Tibial nerve (tissue), 4 donors: ENCODE measurements at places on chromosomes 1 and 21. TPM values are rescaled to one million over a fixed set of nuclear protein-coding genes. Genes with fewer than 3 reads are reported as not detected.

GRCh38 chr21:34762786-34763185, 94.0 kb downstream of the CLIC6 start:
- H3K36me3 ChIP-seq, result no peaks in the 10 kb centered on the region
- no peak overlapping the region for H3K27ac ChIP-seq
- H3K27me3 ChIP-seq, result no peaks in the 10 kb centered on the region
- DNase-seq, result no peak
- H3K4me3 ChIP-seq, result no peak overlapping the region

GRCh38 chr1:77958391-77958790, 20.5 kb downstream of the FUBP1 start:
- no peak for DNase-seq
- no peak overlapping the region for H3K27ac ChIP-seq
- peaks cover 100% of the 10 kb centered on the region for H3K36me3 ChIP-seq
- no peaks in the 10 kb centered on the region for H3K4me1 ChIP-seq
- H3K4me3 ChIP-seq, result no peak overlapping the region

DNA sequence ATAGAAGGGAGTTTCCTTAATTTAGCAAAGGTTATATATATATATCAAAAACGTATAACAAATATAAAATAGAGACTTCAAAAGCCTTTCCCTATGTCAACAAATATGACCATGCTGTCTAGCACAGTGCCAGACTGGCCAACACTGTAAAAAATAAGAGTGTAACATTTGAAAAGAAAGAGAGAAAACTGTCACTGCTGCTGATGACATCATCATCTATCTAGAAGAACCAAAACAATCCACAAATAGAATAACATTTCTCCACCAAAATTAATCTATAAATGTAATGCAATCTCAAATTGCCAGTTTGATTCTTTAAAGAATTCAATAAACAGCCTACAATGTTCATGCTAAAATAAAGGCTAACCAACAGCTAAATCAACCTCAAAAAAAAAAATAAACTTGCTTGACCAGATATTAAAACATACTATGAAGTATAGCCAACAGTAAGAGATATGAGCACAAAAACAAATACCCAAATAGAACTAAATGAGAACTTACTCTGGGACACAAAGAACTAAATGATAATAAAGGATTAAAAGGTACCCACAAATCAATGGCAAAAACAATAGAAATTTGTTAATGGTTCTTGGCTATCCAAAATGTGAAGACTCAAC, 50.2 kb downstream of the ENAH start:
- no peaks in the 10 kb centered on the region for H3K27me3 ChIP-seq
- H3K27ac ChIP-seq, result no peak overlapping the region
- H3K36me3 ChIP-seq, result no peaks in the 10 kb centered on the region
- no peaks in the 10 kb centered on the region for H3K4me1 ChIP-seq
- H3K4me3 ChIP-seq, result no peak overlapping the region

- no peaks in the 10 kb centered on the region for H3K4me1 ChIP-seq
- no peak overlapping the region for H3K27ac ChIP-seq
- H3K36me3 ChIP-seq, result no peaks in the 10 kb centered on the region
- H3K4me3 ChIP-seq, result no peak overlapping the region
- DNase-seq, result no peak
- H3K27me3 ChIP-seq, result no peaks in the 10 kb centered on the region
Observed at GRCh38 chr1:240190881-240191401, 99.3 kb downstream of the FMN2 start.

- no peaks in the 10 kb centered on the region for H3K27me3 ChIP-seq
- DNase-seq, result no peak
- peaks cover 41% of the 10 kb centered on the region for H3K4me1 ChIP-seq
- peaks cover 57% of the 10 kb centered on the region for H3K36me3 ChIP-seq
Observed at GRCh38 chr1:161993576-161993975, 30.1 kb downstream of the OLFML2B start.

DNA sequence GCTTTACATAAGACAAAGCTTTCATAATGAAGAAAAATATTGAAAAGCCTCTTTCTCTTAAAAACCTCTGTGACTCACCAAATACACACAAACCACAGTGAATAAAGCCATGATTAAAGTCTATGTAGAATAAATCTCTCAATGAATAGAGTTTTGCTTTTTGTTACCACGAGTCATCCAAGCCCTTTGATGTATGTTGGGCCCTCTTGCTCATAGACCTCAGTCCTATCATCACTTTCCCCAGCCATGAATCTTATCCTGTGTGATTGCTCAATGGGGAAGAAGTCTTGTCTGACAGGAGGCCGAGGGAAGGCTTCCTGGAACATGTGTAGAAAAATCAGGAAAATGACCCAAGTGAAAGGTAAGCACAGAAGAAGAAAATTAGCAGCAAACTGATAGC, 60.8 kb downstream of the NGF start:
- H3K4me1 ChIP-seq, result peaks cover 10% of the 10 kb centered on the region
- no peak overlapping the region for H3K27ac ChIP-seq
- no peaks in the 10 kb centered on the region for H3K36me3 ChIP-seq
- no peaks in the 10 kb centered on the region for H3K27me3 ChIP-seq
- H3K4me3 ChIP-seq, result no peak overlapping the region

- no peaks in the 10 kb centered on the region for H3K27me3 ChIP-seq
- H3K4me3 ChIP-seq, result no peak overlapping the region
- peaks cover 4% of the 10 kb centered on the region for H3K4me1 ChIP-seq
- no peak for DNase-seq
- no peak overlapping the region for H3K27ac ChIP-seq
Observed at GRCh38 chr21:42063191-42063570, 7.9 kb upstream of the UMODL1 start.

DNA sequence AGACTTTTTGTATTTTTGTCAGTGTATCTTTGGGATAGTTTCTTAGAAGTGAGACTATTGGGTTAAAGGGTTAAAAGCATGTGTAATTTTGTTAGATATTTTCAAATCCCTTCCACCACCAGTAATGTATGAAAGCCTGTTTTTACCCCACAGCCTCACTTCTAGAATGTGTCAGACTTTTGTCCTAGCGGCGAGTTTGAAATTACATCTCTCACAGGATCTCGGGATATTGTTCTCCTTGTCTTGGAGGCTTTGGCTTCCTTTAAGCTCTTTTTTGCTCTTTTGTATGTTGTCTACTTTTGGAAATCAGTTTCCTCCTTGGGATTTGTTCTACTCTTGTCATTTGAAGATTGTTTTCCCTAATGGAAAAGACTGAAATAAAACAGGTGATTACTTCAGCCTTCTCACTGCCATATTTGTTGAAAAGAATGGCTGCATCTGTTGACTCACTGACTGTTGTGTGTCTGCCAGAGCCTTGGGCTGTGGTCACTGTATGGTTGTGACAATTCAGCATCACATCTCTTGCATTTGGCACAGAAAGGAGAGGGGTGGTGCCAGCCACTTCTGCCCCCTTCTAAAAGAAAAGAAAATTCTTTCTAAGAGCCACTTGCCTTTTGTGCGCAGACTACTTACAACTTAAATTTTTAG, 22.6 kb downstream of the ST3GAL3 start:
- H3K27me3 ChIP-seq, result no peaks in the 10 kb centered on the region
- no peak overlapping the region for H3K4me3 ChIP-seq
- H3K36me3 ChIP-seq, result no peaks in the 10 kb centered on the region
- no peaks in the 10 kb centered on the region for H3K4me1 ChIP-seq
- H3K27ac ChIP-seq, result no peak overlapping the region
- DNase-seq, result no peak

DNA sequence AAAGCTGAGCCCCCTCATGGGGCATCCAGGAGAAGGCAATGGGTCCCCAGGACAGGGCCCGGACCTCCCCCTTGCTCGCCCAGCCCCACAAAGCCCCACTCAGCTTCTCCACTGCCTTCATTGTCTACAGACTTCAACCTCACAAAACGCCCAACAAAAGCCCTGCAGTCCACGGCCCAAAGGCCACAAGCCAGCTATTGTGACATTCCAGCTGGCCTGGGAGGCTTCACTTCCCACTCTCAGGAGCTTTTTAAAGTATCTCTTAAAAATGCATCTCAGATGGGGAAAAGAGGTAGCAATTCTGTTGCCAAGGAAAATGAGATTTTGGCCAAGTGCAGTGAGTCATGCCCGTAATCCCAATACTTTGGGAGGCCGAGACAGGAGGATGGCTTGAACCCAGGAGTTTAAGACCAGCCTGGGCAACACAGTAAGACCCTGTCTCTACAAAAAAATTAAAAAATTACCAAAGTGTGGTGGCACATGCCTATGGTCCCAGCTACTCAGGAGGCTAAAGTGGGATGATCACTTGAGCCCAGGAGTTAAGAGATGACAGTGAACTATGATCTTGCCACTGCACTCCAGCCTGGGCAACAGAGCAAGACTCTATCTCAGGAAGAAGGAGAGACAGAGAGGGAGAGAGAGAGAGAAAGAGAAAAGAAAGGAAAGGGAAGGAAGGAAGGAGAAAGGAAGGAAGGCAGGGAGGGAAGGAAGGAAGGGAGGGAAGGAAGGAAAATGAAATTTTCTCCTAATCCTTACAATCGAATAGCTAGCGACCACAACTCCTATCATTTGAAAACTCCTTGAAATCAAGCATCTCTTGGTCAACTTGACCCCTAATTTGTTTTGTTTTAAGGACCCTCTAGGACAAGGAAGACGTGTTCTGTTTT, 31.4 kb upstream of the TARDBP start:
- H3K36me3 ChIP-seq, result no peaks in the 10 kb centered on the region
- peak overlapping the region; percentile 89 for H3K27ac ChIP-seq
- H3K27me3 ChIP-seq, result no peaks in the 10 kb centered on the region
- peak overlapping the region; percentile 20 for H3K4me3 ChIP-seq
- H3K4me1 ChIP-seq, result peaks cover 31% of the 10 kb centered on the region

- no peaks in the 10 kb centered on the region for H3K27me3 ChIP-seq
- H3K27ac ChIP-seq, result no peak overlapping the region
- no peaks in the 10 kb centered on the region for H3K36me3 ChIP-seq
- DNase-seq, result no peak
- no peaks in the 10 kb centered on the region for H3K4me1 ChIP-seq
Observed at GRCh38 chr1:196462086-196462485, 146.2 kb downstream of the KCNT2 start.

The CFHR2 gene
- not detected for total RNA-seq

The INAVA gene
- not detected for total RNA-seq

The AADACL3 gene
- total RNA-seq, result not detected

The ALX3 gene
- total RNA-seq, result not detected

The NBPF6 gene
- total RNA-seq, result not detected

The MATN1 gene
- total RNA-seq, result not detected

The OR2T4 gene
- total RNA-seq, result not detected

The NT5C1A gene
- total RNA-seq, result not detected

The HSPA13 gene
- 29.3 TPM for total RNA-seq
